ENCODE measurements at places on chromosomes 2 and 18. TPM values are rescaled to one million over a fixed set of nuclear protein-coding genes. Genes with fewer than 3 reads are reported as not detected.

AMER3 gene
- total RNA-seq, result not detected

TPO gene
- total RNA-seq, result not detected

ERBB4 gene
- total RNA-seq, result not detected

DNA sequence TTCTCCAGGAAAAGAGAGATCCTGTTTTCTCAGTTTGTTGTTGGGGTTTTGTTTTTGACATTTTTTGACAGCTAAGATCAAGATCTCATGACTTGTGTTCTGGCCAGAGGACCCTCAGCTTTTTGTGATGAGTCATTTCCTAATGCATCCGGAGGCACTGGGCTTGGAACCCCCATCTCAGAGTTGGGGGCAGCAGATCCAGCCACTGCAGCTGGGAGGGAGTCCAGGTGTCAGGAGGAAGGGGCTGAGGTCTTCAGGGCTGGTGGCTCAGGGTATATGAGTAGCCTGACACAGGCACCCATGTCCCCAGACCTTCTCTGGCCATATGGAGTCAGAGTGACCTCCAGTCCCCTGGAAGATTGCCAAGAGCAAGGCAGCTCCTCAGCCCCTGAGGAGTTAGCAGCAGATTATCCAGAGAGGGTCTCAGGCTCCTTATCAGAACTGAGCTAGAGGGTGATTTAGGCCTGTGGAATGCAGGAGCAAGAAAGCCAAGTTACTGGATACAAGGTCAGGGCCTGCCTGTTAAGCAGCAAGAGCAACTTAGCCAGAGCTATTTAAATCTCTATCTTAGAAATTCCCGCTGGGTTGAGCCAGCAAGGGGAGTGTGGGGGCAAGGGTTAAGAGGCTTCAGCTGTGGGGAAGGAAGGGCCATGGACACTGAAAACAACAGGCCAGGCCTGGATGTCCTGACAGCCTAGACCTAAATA is 62.4 kb downstream of the TANC1 start:
- peak; percentile 45 for DNase-seq

DNA sequence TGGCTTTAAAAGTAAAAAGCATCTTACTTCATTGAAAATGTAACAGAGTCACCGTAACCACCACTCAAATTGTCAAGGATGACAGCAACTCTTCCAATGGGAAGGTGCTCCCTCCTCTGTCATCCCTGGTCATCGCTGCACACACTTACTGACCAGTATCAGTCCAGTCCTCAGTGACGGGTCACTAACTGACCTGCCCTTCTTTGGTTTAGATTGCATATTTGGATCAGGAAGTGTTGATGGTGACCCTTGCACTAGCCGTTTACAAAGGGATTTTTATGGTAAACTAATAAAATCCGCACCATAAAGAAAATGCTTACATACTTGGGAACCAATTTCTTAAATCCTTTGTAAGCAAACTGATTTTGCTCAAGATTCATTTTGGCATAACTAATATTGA is 141.9 kb upstream of the ACAA2 start:
- DNase-seq, result no peak

IL36B gene
- total RNA-seq, result not detected

FIGN gene
- 4.4 TPM for total RNA-seq

Measured in foreskin keratinocyte (primary cell).